Left ventricle myocardium inferior (tissue), 1 donor: ENCODE measurements at places on chromosomes 5 and 9. TPM values are rescaled to one million over a fixed set of nuclear protein-coding genes. Genes with fewer than 3 reads are reported as not detected.

GRCh38 chr9:107614765-107615164 is 125.2 kb upstream of the KLF4 start:
- DNase-seq: no peak

The ATP10B gene
- not detected for total RNA-seq

- no peak for DNase-seq
Measured at GRCh38 chr9:106890608-106891007, 27.6 kb downstream of the ZNF462 start.

- DNase-seq: no peak
Measured at GRCh38 chr9:107237873-107238272, 45.2 kb upstream of the RAD23B start.

DNA sequence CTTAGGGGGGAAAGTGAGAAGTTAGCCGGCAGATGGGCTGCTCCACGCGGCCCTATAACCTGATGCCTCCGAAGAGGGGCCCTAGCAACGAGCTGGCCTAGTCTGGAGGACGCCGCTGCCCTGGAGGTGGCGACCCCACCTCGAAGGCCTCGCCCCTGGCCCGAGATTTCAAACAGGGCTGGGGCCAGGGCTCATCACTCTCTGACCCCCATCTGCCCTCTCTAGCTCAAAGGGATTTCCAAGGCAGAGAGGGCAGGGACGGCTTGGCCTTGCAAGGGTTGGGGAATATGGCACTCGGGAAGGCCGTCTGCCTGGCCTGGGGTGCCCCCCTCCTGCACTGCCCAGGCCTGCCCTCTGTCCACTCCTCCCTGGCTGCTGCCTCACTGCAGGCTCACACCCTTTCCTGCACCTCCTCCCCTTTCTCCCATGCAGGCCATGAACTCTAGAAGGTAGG is 25.5 kb upstream of the TIFAB start:
- DNase-seq: no peak

- no peak for DNase-seq
Measured at GRCh38 chr5:2375757-2376250, 375.7 kb downstream of the IRX2 start.

GRCh38 chr9:112971415-112971814 is 40.6 kb downstream of the ZNF883 start:
- DNase-seq: no peak

- DNase-seq: no peak
Measured at GRCh38 chr5:1570975-1571374, 47.2 kb upstream of the LPCAT1 start.

The F2RL2 gene
- total RNA-seq: 0.22 TPM

The CCDC192 gene
- total RNA-seq: not detected

The PCDHB12 gene
- total RNA-seq: 0.69 TPM

- no peak for DNase-seq
Measured at GRCh38 chr9:75039009-75039408, 10.9 kb upstream of the CARNMT1 start.

DNA sequence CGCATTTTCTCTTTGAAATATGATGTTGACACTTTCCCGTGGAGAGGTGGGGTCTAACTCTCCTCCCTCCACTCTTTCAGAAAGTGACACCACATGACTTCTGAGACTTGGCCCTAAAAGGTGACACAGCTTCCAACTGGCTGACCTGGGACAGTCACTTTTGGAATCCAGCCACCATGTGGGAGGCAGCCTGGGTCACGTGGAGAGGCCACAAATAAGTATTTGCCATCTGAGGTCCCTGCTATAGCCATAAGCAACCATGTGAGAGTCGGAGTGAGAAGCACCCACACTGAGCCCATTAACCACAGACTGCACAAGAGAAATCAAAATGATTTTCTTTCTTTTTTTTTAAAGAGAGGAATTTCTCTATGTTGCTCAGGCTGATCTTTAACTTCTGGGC is 4.1 kb upstream of the PHYKPL start:
- DNase-seq: peak; percentile 57

DNA sequence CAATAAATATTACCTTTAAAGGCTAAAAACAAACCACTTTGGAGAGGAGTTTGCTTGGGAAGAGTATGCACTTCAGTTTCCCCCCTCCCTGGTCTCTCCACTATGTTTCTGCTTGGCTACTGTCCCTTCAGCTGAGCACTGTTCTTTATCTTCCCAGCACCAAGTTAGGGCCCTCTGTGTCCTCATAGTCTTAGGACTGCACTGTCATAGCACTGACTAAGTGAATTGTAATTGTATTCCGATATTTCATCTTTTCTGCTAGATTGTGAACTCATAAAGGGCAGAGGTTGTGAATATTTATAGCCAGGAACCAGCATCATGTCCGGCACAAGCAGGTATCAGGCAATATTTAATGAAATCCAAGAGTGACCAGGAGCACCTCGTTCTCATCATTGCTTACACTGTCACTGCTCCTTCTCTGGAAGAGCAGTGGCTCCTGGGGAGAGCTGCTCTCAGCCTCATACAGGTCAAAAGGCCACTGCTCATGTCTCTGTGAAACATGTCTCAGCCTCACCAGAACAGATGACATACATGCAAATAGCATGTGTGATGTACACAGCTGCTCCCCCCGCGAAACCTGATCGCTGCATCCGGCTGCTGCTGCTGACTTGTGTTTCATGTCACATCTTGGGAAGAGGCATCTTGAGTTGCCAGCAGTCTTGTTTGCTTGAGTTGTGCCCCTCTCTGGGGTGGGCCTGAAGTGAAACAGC is 279.7 kb upstream of the MSX2 start:
- DNase-seq: no peak

The RBM27 gene
- total RNA-seq: 15.9 TPM

The FBP1 gene
- 0.74 TPM for total RNA-seq

DNA sequence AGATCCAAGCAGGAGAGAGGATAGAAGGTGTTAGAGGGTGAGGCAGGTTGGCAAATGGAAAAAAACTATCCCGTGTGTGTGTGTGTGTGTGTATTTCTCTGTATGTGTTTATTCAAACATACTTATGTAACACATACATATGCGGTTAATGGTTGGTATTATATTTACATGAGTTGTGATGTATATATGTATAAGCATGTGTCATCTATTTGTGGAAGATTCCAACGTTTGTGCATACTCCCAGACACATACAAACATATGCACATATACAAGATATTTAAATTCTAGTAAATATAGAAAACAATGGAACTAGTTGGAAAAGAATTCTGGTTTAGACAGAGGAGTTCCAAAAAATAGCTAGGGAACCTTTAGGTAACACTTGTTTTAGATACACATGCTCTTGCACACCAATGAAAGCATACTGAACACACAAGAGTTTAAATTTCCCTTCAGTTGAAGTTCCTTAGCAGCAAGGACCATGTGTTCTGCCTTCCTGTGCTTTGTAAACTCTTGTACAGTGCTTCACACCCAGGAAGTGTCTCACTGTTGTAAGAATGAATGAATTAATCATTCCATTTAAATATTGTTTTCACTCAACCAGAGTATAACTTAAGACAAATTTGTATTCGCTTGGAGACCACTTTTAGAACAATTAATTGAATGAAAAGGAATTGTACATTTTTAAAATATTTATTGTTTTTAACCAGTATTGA is 257.8 kb downstream of the FER start:
- no peak for DNase-seq

DNA sequence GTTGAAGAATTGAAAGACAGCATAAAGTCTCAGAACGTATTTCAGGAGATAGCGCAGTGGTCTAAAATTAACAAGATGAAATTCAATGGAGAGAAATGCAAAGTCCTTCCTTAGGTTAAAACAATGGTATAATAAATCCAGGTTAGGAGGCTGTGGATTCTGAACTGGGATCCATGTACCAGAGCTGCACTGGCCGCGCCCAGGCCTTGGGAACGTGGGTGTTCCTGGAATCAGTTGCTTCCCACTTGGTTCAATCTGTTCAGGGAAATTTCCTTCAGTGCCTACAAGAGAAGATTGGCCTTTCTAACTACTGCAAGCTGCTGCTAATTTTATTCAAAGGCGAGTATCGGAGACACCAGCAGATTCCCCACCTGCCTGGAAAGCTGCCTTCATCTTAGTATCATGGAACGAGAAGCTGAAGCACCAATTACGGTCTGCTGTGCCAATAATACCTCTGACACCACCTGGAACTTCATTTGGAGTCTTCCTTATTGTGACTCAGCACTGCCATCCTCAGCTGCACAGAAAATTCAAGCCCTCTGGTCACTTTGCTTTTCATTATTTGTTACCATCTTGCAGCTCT is 14.3 kb upstream of the CTNND2 start:
- DNase-seq: no peak

- no peak for DNase-seq
Measured at GRCh38 chr9:119667163-119667562, 297.9 kb upstream of the BRINP1 start.

DNA sequence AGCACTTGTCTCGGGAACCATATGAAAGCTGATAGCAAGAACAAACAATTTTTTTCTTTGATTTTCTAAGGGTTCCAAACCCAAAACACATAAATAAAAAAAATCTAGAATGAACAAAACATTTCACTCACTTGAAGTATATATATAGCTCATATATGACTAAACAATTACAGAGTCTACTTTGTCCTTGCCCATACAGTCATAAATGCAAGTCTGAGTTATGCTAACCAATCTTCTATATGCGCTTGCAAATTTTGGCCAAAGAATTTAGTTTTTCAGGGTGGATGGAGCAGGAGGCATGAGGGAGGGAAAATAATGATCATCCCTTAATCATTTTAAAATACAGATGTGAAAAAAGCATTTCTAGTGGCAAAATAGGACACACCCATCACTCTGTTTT is 370.1 kb downstream of the BNC2 start:
- DNase-seq: no peak

The DRD1 gene
- not detected for total RNA-seq

DNA sequence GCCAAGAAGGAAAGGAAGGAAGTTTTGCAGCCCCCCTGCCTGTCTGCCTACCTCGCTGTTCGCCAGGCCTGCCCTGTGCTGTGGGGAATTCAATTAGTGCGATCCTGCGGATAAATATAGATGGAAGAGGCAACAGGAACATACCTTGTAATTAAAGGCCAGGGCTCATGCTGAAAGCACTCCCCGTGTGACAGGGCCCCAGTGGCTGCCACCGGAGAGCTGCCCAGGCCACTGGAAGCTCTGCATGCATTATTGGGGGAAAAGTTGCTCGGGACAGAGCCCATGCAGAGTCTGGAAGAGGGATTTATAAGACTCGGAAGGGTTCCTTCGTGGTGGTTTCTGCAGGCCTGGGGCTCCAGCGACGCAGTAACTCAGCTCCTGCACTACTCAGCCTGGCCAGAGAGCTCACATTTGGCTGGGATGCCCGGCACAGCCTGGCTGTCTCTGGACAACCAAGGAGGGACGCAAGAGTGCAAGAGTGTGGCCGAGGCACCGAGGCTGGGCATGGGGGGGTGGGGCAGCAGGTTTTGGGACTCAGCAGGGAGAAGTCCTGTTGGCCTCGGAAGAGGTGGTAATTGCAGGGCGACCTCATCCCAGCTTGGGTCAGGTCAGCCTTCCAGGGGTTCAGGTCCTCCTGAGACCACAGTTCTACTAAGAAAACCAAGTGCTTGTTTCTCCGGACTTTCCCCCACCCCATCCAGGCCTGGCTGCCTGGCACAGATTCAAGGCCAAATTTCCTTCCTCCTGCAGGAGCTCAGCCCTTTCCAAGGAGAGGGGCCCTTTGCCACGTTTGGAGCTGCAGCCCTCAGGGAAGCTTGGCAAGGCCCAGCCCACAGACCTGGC is 68.1 kb upstream of the GGTA1 start:
- peak; percentile 26 for DNase-seq

DNA sequence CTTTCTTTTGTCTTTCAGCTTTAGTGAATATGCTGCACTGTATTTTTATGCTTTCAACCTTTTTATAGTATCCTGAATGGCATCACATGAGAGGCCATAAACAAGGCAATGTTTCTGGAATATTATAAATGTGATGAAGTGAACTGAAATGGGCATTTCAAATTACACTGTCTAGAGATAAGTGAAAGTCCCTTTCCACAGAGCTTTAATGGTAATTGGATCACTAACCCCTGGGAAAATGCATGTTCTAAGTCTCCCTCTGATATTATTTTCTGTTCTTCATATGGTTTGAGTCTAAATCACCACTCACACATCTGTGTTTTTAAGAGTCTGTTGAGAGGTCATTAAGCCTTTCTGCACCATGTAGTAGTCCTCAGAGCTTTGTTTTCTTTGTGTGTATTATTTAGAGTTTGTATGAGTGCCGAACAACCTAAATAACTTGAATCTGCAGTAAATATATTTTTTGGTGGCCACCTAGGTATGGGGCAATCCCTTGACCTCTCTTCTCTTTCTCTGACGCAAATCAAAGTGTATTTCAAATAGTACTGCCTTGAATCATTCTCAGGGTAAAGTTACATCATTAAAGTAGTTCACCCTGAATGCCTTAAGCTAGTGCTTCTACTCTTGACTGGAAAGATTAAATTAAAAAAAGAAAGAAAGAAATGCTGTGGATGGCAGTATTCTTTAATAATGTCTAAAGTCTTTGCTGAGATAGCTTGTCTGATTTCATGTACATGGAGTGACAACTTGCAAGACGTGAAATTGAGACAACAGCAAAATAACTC is 1931.0 kb upstream of the CDH6 start:
- DNase-seq: no peak

The GABBR2 gene
- total RNA-seq: 1.1 TPM

The NDUFB6 gene
- 174 TPM for total RNA-seq

The TXNDC8 gene
- total RNA-seq: not detected

- DNase-seq: no peak
Measured at GRCh38 chr5:67331296-67331925, 134.8 kb upstream of the CD180 start.

- no peak for DNase-seq
Measured at GRCh38 chr9:71642056-71642455, 126.3 kb downstream of the CEMIP2 start.

The MYMK gene
- not detected for total RNA-seq

The PIP5KL1 gene
- 0.85 TPM for total RNA-seq

DNA sequence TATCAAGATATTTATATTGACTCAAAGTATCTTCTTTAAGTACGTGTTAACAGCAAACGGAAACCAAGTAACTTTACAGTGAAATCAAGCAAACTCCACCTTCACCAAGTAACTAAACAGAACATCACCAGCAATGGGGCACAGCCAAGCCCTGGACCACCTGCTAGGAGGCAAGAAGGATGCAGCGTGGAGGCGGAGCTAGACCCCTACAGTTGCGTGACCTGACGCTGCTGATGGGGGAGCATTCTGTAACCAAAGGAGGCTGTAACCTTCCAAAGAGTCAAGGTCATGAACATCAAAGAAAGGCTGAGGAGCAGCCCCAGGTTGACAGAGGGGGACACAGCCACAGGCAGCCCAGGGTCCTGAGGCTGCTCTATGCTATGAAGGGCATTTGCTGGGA is 6.1 kb downstream of the VAV2 start:
- peak; percentile 9 for DNase-seq

- no peak for DNase-seq
Measured at GRCh38 chr5:56737951-56738606, 77.3 kb upstream of the MAP3K1 start.

The GFI1B gene
- 0.27 TPM for total RNA-seq

The LCN1 gene
- total RNA-seq: not detected
